ENCODE measurements at places on chromosomes 16 and 17.

DNA sequence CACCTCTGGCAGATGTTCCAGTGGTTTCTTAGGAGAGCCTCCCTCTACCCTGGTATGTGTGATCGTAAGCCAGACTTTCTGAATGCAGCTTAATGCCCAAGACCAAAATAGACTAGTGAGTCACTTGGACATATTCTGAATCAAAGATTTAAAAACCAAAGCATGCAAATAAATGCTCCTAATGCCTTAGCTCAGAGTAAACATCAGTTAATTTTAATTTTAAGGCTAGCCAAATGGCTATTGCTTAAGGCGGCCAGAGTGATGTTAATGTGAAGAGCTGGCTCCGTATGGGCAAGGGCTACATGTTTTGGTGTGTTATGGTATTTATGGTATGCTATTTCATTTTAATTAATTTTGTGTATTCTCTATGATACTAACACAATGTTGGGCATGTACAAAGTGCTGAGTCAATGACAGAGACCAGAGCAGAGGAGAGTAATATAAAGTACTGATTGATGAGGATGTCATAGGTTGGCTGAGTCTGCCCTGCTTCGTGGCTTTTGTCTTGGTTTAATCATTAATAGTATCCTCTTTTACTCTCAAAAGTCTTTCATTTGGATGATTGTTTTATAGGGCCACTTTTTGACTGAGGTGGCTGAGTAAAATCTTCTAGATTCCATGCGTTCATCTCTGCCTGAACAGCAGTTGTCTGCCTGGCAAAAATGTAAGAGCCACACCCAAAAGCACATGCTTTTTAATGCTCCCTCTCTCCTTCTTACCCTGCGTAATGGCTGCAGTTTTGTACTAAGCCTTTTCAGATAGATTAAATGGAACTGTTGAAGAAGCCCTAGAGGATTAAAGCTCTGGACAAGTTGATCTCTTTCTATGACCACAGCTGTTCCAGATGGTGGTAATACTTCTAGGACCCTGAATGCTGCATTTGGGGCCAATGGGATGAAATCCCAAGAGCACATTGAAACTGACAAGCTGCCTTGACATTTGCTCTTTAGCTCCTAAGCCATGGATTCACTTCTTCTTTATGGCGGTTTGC is 59.6 kb downstream of the MAP2K6 start:
- DNase-seq = no peak

GRCh38 chr17:28718333-28719020 is 809 bp upstream of the RAB34 start:
- DNase-seq = no peak

DNA sequence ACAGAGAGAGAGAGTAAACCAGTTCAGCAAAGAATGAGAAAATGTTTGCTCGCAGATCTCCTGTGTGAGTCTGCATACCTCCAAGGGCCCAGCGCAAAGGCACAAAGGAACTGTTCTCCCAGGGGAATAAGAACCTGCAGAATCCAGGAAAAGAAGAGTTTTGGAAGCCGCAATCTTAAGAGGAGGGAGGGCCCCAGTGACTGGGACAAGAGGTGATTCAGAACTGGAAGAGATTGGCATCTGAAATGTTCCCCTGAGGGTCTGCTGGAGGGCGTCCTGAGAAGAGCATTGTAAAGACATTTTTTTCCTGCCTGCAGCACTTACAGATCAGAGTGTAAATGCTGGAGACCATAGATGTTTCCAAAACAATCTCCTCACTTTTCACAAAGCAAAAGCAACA is 6.1 kb downstream of the ATMIN start:
- DNase-seq = no peak

- peak; percentile 79 for DNase-seq
These were observed 1.0 kb downstream of the VEZF1 start for GRCh38 chr17:57986841-57987580.

DNA sequence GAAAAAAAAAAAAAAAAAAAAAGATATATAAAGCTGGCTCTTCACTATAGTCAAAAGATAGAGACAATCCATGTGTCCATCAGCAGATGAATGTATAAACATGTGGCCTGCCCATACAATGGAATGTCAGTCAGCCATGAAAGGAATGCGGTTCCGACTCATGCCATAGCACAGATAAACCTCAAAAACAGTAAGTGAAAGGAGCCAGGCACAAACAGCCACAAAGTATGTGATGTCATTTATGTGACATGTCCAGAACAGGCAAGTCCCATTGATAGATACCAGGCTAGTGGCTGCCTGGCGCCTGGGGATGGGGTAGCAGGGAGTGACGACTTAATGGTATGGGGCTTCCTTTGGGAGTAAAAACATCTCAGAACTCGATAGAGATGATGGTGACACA is 155.7 kb downstream of the CMIP start:
- no peak for DNase-seq

GRCh38 chr16:50282010-50282538 is 15.7 kb downstream of the ADCY7 start:
- DNase-seq = peak; percentile 83

DNA sequence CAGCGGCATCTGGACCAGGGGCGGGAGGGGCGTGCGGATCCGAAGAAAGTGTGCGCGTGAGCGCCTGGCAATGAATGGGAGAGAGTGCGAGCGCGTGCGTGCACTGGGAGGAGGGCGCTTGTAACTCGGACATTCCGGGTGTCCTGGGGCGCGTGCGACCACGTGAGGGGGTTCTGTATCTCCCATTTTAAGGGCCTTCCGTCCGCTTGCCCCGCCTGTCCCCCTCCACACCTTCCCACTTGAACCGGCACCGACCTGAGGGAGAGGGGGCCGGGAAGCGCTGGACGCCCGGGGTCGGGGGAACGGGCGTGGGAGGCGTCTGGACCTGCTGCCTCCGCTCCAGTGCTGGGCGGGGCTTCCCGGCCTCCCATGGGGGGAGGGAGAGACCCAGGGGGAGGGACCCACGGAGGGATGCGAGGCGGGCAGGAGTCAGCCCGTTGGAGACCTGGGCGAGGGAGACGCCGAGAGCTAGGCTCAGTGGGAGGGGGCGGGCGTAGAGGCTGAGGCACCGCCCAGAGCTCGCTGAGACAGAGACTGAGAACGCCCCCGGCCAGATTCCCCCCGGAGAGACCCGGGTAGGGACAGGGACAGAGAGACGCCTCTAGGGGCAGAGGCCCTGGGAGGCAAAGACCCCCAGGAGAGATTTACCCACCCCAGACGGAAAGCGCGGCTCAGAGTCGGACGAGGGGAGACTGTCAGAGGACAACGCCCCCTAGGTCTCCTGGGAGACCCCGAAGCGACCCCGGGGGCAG is at the start of gene KREMEN2:
Gene KREMEN2 (plus strand): TSS at position 553 of the 752 bp plus-strand sequence. CDS start 246 bp downstream, outside the sequence.
- peak; percentile 78 for DNase-seq

DNA sequence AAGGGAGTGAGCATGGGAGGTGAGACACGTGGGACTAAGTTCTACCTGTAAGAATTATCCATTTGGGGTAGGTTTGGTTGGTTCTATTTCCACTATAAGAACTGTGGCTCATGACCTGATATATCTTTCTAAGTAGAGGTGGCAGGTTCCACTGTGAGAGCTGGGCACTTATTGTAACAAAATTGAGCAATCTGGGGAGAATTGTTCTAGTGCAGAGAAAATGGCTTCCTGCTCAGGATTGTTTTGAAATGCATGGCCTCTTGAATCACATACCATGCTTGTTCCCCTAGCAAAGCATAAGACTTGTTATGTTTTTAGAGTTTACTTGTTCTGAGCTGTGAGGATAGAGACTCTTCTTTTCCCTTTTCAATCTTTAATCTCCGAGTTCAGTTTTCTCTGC is 125.9 kb downstream of the MAP2K6 start:
- DNase-seq = no peak

- DNase-seq = no peak
These were observed 162.5 kb downstream of the SLC39A11 start for GRCh38 chr17:72930031-72930430.

DNA sequence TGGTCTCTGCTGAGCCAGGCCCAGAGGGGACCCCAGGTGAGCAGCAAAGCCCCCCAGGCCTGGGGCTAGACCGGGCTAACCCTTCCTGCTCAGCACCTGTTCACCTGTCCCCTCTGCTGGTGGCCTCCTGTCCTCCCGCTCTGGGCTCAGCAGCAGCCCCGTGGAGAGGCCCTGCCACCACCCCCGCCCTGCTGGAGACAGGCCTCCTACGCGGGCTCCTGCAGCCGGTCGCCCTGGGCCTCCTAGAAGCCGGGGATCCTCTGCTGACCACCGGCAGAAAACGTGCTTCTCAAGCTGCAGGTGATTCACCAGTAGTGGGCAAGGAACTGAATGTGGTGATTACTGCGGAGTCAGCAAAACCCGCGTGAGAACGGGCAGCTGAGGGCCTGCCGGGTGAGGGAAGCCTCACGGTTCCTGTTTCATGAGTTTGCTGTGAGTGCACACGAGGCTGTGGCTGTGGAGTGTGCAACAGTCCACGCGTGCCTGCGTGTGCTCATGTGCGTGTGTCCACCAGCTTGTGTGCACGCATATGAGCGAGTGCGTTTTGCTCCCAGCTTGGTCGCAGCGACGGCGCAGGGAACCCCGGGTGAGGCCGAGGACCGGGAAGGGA is 792 bp downstream of the SECTM1 start:
- DNase-seq = peak; percentile 73

DNA sequence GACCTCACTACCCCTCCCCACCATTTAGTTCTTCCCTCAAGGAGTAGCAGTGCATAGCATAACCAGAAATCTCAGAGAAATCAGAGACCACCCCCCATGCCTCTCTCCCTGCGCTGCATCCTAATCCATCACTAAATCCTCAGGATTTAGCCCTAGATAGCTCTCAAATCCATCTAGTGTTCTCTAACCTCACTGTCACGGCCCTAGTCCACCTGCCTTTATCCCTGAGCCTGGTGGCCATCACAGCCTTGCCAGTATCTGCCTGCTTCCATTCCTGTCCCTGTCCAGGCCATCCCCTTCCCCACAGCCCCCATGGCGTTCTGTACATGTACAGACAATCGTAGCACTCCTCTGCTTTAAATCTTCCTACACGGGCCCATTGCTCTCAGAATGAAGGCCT is 19.1 kb downstream of the CBLN1 start:
- no peak for DNase-seq

- peak; percentile 75 for DNase-seq
These were observed 440 bp downstream of the NPRL3 start for GRCh38 chr16:138049-138417.

GRCh38 chr17:68868708-68869107 is 86.5 kb downstream of the ABCA8 start:
- no peak for DNase-seq

- no peak for DNase-seq
These were observed 96.5 kb downstream of the ABCC1 start for GRCh38 chr16:16045879-16046278.

DNA sequence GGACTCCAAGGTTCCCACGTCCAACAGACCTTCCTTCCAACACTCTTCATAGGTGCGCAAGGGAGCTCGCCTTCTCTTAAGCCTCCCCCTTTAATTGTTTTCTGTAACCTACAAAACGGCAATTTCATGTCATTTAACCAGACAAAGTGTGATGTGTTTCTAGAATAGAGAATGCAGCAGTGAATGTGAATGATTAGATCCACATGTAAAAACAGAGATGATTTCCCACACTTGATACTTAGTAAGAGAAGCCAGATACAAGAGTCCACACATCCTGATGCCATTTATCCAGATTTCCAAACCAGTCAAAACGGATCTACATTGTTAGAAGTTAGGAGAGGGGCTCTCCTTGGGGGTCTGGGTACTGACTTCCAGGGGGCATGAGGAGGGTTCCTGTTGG is 89.3 kb downstream of the IRF8 start:
- no peak for DNase-seq

- DNase-seq = no peak
These were observed 7.4 kb upstream of the PSMC5 start for GRCh38 chr17:63819585-63820537.

DNA sequence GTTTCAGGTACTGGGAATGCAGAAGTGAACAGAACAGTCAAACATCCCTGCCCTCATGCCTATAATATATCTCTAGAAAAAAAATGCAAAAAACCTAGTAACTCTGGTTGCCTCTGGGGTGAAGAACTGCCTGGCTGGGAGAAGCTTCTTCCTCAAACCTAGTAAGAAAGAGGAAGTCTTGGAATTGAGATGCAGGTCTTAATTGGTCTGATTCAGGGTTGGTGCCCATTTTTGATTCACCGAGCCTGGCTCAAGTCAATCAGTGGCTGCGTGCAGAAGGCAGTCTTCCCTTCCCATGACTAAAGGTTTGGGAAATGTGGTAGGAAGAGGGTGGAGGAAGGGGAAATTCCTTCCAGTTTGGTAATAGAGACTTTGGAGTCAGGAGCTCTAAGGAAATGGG is 22.4 kb downstream of the CDRT15 start:
- no peak for DNase-seq

DNA sequence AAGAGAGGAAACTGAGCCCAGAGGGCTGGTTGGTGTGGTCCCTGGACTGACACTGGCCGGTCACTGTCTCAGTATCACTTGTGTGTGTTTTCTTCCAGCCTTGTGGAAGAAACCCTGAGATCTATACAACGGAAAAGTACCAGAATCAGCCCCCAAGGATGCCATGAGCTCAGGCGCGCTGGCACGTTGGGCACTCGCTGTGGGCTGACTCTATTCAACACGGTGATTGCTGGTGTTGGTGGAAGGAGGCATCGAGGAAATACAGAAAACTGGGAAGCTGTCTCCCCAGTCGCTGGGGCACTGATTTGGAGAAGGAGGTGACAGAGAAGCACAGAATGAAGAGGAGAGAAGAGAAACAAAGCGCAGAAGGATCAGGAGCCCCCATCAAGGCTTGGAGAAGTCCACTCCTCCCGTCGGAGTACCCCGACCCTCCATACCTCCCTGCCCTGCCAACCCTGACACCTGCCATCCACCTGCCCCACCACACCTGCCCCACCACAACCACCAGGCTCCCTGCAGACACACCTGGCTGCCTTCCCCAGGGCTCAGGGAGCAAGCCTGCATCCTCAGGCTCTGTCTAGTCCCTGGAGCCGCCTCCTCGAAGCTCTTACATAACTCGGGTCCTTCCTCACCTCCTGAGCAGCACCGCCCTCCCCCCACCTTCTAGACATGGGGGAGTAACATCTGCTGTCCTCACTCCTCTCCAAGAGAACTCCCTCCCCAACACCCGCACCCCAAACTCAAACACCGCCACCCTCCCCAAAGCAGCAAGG is 66.5 kb downstream of the RBFOX3 start:
- DNase-seq = no peak

DNA sequence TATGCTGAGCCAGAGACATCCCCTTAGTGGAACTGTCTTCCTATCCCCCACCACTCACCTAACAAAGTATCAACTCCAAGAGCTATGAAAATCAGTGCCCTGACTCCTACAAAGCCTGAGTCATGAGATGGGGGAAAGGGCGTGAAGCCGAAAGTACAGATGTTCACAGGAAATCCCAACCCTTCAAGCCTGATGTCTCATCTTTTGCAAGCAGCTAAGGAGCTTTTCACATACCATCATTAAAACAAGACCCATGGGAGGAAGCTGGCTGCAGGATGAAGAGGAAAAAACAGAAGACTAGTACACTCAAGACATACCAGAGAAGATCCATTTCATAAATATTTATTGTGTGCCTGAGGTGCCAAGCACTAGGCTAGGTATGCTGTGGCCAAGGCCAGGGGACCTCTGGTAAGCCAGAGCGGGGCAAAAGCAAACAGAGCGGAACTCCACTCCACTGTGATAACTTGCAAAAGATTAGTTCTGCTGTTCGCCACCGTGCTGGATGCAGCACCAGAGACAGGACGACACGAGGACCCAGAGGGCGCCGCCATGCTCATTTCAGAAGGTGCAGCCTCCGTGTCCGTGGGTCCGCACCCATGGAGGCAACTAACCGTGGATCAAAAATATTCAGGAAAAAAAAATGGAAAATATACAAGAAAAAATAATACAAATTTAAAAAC is 4.5 kb upstream of the MNT start:
- no peak for DNase-seq

- DNase-seq = no peak
These were observed 31.5 kb downstream of the PIPOX start for GRCh38 chr17:29074488-29074887.
